Smooth muscle cell of the brain vasculature (primary cell): ENCODE measurements at places on chromosomes 13 and 19.

GRCh38 chr13:97273341-97273831 lies 51.3 kb downstream of the MBNL2 start:
- no peak for DNase-seq

GRCh38 chr13:79448413-79448812 lies 32.5 kb upstream of the NDFIP2 start:
- DNase-seq: no peak

DNA sequence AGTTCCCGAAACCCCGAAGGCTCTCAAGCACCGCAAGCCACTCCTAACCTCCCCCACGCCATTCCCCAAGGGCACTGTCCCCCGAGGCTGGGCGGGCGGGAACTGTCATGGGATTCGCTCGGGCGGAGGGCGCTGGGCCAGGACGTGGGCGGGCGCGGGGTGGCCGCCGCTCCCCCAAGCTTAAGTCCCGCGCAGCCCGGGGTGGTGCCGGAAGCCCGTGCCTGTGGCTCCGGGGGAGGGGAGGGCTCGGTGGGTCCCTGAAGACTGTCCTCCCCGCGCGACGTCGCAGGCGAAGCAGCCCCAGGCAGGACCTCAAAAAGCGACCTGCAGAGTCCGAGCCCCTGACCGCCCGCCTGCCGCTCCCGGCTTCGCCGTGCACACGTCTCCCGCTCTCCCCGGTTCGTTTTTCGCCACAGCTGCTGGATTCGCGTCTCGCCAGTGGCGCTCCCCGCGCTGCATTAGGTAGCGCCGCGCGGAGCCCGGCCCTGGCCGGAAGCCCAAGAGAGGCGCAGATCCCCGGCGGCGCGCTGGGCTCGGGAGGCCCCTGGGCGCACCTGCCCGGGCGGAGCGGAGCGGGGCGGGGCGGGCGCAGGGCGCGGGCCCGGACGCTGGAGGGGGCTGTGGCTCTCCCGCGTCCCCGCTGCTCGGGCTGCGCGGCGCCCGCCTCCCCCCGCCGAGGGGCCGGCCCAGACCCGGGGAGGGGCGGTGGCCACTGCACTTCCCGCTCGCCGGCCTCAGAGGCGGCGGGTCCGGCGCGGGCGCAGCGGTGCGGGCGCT lies at the start of gene FARP1:
Gene FARP1, plus strand, starts transcription at position 715 of the 777 bp plus-strand sequence. CDS start 70,149 bp downstream, outside the sequence.
- no peak for DNase-seq

- no peak for DNase-seq
Observed at GRCh38 chr13:75364131-75364713, 117.7 kb downstream of the TBC1D4 start.

GRCh38 chr19:16376649-16377048 lies 52.0 kb downstream of the KLF2 start:
- DNase-seq: no peak

- DNase-seq: no peak
Observed at GRCh38 chr13:99507054-99507453, 5.8 kb downstream of the TM9SF2 start.

- DNase-seq: no peak
Observed at GRCh38 chr13:96199315-96199714, 109.4 kb downstream of the HS6ST3 start.

GRCh38 chr13:54183728-54184127 lies 1155.1 kb downstream of the OLFM4 start:
- DNase-seq: no peak

DNA sequence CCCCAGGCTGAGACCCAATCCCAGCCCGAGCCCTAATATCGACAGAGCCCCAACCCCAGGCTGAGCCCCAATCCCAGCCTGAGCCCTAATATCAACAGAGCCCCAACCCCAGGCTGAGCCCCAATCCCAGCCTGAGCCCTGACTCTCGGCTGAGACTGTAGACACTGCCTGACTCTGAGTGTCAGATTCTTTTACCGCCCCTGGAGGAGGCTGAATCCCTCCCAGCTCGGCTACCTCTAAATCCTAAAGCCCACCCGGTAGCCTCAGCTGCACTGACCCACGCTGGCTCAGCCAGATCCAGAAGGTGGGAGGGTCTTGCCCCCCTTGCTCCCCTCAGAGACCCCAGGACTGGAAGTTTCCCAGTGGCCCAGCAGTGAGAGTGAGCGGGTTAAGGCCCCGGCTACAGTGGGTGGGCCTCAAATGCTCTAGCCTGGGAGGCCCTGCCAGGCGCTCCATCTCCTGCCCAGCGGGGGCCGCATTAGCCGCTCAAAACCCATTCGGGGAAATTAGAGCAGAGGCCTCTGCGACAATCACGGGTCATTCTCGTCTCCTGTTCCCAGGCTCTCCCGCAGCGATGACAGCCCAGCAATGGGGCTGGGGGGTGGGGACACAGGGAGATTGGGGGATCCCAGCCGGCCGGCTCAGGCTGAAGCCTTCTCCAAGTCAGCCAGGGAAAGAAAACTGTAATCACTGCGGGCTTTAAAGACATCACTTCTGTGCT lies 43.8 kb downstream of the ZNRF4 start:
- DNase-seq: no peak

- no peak for DNase-seq
Observed at GRCh38 chr13:50720861-50721671, 122.4 kb downstream of the DLEU7 start.

DNA sequence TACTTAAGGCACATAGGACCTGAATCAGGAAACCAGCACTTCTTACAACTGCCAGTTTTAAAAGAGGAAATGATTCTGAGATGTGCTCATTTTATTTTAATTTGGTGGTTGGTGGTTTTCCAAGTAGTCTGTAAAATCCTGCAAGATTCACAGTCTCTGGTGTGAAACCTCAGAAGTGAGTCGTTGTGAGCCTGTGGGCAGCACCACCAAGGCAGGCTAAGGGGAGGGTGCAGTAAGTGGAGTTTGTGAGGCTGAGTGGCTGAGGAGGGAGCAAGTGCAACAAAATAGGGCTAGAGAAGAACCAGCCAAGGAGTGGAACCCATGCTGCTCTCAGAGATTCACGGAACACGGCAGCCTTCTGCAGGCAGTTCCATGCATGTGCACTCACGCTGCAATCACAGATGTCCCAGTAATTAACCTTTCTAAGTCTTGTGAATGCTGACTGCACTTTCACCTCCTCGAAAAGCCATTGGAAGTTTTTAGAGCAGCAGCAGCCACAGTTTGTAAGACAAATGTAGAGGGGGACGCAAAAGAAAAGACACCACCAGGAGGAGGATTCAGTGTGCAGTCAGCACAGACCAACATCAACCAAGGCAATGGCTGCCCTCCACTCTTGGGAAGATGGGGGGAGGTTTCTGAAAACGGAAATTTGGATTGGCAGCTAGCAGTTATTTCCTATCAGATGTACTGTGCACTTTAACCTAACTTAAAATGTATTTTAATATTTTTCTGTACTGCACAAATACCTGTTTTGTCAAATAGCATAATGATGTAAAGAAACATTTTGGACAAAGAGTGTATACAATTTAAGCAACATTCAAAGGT lies 44.9 kb downstream of the ESD start:
- no peak for DNase-seq

- no peak for DNase-seq
Observed at GRCh38 chr13:22210134-22210930, 539.5 kb downstream of the FGF9 start.

- DNase-seq: no peak
Observed at GRCh38 chr19:28026636-28027035, 1186.3 kb downstream of the UQCRFS1 start.

DNA sequence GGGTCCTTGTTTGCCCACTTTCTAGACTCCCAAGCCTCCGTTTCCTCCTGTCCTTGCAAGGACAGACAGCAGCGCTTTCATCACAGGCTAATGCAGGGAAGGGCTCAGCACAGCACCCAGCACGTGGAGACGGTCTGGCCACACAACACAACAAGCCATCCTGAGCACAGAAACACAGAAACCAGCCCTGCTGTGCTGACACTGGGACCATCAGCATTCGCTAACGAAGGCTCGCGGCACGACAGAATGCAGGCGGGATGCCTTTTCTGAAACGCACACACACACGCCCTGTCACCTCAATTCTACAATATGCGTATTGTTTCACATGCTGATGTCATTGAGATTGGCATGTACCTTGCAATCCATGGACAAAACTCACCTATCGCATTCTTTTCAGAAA lies 12.9 kb downstream of the AKT2 start:
- no peak for DNase-seq

DNA sequence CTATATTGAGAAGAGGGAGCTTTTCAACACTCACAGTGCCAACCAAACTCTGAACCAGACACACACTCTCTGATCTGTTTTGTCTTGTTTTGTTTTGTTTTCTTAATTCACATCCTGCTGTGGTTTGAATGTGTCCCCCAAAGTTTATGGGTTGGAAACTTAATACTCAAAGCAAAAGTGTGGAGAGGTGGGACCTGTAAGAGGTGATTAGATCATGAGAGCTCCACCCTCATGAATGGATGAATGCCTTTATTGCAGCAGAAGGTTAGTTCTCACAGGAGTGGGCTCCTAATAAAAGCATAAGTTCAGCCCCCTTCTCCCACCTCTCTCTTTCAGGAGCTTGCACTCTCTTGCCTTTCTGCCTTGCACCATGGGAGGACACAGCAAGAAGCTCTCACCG lies 957.1 kb downstream of the PCDH9 start:
- no peak for DNase-seq

GRCh38 chr13:73262862-73263627 lies 204.2 kb downstream of the KLF5 start:
- DNase-seq: no peak

- no peak for DNase-seq
Observed at GRCh38 chr13:113759525-113760137, 605 bp downstream of the TMEM255B start.

GRCh38 chr19:50601407-50602088 lies 33.3 kb upstream of the LRRC4B start:
- no peak for DNase-seq

- no peak for DNase-seq
Observed at GRCh38 chr13:25660996-25661395, 289.2 kb downstream of the ATP8A2 start.

GRCh38 chr13:51298812-51299211 lies 40.7 kb upstream of the SERPINE3 start:
- no peak for DNase-seq

DNA sequence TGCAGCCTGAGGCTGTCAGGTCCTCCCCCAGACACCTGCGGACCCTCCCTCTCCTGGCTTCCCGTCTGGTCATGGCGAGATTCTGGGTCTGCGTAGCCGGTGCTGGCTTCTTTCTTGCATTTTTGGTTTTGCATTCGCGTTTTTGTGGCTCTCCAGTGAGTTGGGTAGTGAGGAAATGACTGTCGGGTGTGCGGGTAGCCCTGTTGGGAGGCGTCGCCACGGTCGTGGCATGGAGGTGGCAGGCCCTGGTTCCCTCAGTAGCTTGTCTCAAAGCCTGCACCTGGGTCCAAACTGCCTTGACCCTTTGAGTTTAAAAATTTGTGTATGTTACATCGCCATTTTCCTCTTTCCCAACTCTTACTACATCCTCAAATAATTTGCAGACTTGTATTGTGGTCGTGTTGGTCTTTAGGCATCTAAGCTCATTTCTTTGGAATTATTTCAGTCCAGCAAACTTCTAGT lies 344 bp downstream of the NHLRC3 start:
- no peak for DNase-seq
